ENCODE measurements at places on chromosomes 5 and 9.

- DNase-seq: peak; percentile 57
Measured at GRCh38 chr9:132006677-132007370, 72.8 kb downstream of the MED27 start.

DNA sequence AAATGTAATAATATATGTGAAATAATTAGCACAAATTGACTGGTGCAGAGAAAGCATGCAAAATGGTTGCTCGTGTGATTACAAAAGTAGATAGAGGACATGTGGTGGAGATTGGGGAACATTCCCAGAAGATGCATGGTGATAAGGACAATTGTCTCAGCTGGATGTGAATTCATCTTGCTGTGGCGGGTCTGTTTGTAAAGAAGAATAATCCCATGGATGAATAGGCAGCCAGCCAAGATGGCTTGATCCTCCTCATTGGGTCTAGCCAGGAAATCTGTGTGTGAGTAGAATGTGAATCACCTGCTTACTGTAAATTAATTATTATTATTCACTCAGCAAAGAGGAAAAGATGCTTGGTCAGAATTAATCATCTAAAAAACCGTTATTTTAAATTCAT is 12.6 kb upstream of the DPYSL3 start:
- peak; percentile 80 for DNase-seq

GRCh38 chr9:136760424-136760823 is 2.4 kb upstream of the LCN8 start:
- no peak for DNase-seq

- DNase-seq: peak; percentile 9
Measured at GRCh38 chr9:80156756-80157472, 585.1 kb downstream of the TLE4 start.

DNA sequence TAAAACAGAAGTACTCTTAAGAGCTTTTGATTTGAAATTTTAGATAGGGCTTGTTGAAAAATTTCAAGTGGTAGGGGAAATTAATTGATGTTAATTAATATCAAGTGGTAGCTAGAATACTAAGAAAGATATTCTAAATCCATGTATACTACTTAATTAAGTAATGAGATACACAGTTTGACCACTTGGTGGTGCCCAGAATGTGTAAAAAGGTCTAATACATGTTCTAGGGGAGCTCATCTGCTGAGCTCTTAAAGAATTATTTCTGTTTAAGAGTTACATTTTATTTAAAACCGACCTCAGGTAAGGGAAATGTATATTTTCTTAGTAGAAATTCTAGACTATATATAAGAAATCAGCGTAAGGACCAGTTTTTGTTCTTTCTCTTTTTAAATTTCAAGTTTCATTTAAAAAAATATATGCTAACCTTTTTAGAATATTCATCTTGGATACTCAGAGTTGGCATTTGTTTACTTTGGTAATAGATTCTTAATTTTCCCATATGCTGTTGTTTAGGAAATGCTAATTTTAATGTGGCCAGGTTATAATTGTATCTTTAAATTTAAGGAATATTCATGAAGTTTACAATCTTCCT is 61.5 kb downstream of the LNPEP start:
- DNase-seq: peak; percentile 38

- DNase-seq: no peak
Measured at GRCh38 chr9:123234853-123235252, 33.5 kb downstream of the STRBP start.

DNA sequence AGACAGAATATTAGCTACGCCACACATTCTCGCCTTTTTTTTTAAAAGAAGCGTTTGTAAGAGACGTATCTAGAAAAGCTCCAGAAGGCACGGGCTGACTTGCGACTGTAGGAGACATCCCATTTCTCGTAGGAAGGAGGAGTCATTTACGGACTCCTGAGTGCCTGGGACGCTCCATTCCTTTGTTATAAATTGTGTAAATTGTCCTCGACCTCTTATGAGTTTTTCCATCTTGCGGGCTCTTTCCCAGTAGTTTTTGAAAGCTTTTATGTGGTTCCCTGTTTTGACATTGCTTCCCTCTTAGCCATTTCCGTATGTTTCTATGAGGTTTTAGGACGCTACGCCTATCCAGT is 1.0 kb downstream of the RABL6 start:
- peak; percentile 40 for DNase-seq

DNA sequence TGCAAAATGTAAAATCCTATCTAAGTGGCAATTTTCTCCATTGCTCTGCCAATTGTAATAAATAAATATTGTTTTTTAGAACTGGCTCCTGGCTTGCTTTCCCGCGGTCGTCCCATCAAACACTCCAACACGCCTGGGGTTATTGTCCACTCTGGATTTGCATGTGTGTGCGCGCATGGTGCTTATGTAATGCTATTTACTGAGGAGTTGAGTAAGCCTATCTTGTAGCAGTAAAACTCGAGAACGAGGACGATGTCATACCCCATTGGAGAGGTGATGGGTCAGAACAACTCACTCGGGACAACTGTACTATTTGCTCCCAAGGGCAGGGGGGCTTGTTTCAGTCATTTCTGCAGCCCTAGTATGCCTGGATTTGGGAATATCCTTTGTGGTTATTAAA is 220.9 kb downstream of the PAX5 start:
- DNase-seq: no peak

DNA sequence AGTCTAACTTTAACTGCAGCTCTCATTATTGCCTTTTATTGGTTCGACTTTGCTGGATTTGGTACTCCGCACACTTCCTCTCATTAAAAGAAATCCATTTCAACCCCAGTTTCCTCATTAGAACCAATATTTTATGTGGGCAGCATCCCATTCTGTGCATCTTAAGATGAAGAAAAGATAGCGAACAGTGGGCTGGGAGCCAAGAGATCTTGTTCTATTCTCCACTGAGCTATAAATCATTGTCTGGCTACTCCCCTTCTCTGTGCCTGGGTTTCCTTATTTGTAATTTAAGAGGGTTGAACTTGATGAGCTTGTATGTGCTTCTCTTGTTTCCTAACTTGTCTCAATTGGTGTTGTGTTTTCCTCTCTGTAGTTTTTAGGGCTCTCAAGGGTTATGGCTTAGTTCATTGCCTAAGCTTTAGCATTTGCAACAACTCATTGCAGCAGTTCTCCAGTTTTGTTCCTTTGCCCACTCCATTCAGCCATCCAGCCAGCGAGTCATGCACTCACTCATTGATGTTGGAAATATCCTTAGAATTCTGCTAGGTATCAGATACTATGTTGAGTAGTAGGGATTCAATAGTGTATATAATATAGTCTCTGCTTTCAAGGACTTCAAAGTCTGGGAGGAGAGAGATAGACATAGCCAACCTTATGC is 273.3 kb upstream of the TNC start:
- DNase-seq: no peak

DNA sequence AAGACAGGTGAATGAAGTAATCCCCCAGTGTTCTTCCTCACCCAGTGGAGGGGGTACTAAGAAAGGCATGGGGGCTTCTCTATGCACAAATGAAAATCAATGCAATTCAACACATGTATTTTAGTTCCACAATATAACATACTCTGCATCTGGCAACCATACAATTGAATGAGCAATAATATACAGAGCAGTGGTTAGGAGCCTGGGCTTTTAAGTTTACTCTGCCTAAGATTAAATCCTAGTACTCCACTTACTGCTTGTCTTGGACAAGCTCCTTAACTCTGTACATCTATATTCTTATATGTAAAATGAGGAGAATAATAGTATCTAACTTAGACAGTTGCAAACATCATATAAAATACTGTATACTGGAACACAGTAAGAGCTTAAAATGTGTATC is 195.4 kb upstream of the TRIM32 start:
- DNase-seq: peak; percentile 15

DNA sequence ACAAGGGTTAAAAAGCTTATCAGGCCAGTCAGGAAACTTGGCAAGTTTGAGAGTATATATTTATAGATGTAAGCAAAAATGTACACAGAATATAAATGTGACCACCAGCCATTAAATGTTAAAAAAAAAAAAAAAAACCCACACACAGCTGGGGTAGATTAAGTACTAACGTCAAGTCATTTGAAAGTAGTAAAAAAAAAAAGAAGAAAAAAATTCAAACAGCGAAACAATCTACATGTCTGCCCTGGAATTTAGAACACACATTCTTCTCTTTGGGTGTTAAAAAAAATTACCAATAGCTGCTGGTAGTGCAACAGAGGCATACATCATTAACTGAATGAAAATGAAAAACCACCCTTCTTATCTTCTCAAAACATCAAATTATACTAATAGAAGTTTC is 269.7 kb downstream of the MLLT3 start:
- no peak for DNase-seq

- no peak for DNase-seq
Measured at GRCh38 chr5:76388236-76388635, 14.8 kb upstream of the IQGAP2 start.

DNA sequence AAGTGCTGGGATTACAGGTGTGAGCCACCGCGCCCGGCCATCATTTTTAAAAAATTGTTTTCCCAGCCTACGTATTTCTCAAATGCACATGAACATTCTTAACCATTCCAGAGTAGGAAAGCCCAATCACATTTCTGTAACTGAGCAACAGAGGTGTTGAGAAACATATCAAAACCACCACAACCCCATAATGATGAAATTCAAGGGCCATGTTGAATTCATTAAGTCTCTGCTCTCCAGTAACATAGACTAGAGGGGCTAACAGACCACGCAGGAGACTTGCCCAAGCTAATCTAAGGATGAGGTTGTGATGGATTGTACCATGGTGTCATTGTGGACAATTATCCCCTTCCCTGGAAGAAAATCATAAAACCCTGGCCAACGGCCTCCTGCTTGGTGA is 52.9 kb downstream of the MYO10 start:
- DNase-seq: no peak

DNA sequence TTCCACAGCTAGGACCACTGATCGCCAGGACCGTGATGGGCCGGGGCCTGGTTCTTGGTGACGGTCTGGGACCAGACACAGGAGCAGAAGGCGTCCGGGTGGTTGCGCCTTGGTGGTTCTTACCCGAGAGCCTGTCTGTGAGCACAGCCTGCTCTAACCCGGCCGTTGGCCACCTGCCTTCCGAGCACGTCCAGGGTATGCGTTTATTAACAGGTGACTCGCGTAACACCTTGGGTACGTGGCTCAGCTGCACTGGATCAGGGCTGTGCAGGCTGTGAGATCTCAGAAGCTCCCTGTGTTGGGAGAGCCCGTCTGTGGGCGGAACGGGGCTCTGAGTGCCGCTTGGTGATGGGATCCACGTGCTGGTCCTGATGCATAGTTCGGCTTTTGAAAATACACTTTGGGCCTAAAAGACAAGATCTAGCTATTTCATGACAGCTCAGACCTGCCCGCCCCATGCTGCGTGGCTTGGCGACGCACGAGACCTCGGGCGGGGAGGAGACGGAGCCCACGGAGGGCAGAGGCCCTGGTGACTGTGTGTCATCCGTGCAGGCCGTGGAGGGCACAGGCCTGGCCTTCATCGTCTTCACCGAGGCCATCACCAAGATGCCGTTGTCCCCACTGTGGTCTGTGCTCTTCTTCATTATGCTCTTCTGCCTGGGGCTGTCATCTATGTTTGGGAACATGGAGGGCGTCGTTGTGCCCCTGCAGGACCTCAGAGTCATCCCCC is 6.7 kb upstream of the SLC6A18 start:
- no peak for DNase-seq

DNA sequence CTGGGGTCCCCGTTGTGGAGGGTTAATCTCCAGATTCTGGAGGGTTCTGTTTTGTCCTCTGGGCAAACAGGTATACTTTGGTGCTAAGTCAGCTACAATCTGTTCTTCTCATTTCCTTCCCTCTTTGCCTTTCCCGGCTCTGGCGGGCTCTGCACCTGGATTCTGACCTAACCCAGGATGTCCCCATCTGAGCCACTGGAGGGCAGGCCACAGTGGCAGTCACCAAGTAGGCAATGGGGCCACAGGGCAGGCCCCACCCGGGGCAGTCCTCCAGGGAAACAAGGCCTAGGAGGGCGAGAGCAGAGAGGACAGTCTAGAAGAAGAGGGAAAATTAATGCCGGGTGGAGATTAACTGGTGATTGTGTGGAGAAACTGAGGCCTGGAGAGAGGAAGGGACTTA is 40.4 kb upstream of the HRH2 start:
- no peak for DNase-seq

DNA sequence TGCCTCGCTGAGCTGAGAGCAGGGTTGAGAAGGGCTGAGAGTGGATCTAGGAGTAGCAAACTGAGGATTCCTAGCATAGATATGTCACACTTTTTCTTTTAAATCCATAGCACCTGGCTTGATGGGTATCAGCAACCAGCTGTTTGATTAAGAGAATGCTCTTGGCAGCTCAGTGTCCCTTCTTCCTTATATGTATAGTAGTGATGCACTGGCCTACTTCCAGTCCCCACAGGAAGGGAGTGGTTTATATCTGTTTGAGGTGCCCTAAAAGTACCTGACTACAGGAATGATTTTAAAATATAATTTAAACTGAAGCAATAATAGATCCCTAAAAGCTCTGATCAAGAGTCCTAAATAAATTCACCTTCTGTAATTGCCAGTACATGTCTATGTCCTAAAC is 546.8 kb upstream of the ZNF608 start:
- DNase-seq: no peak

DNA sequence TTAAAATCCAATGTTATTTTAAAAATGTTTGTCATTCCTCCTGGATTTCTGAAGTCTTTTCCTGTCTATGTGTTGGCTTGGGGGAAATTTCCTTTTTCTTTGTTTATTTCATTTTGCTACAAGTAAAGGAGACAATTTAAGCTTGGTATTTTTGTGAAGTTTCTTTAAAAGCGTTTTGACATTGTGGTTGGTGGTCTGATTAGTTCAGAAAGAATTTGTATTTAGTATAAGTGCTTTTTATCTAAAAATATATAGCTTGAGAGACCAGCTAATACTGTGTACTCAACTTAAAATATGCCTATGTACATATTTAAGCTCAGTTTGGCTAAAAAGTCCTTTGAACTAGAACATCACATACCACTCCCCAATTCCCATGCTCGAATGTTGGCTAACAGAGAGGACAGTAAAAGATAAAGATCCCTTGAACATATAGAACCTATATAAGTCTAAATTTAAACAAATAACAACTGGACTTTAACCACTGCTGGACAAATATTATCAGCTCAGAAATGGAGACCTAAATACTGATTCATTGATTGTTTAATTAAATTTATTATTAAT is 237.6 kb downstream of the TLE4 start:
- no peak for DNase-seq

DNA sequence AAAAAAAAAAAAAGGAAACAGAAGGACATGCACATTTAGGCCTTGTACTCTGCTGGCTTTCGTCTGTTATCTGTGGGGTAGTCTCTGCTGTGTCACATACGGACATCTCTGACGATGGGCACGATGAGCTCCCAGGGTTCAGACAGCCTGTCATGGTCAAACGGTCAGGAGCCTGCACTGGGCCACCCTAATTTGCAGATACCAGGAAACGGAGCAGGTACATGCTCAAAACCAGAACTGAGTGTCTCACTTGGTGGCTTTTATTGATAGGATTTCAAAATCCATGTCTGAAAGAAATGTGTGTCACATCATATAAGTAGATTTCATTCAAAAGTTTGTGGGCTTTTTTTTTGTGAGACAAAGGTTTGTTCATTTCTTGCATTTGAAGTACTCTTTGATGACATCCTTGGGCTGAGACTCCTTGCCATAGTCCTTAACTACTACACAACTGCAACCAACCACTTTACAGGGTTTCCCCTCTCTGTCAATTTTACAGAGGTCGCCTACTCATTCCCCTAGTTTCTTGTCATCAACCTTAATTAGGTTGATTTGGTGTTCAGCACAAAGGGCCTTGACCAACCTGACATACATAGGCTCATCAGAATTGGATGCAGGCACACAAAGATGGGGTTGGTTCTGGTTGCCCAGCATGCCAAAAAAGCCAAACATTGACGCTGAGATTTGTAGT is 9.0 kb downstream of the CKMT2 start:
- no peak for DNase-seq

GRCh38 chr9:90741036-90741435 is 60.6 kb upstream of the SYK start:
- DNase-seq: no peak

GRCh38 chr9:87783180-87783579 is 57.3 kb downstream of the CTSL start:
- no peak for DNase-seq
